ENCODE measurements at places on chromosomes 6 and 20.

- no peak for DNase-seq
These were observed 131.4 kb upstream of the EPHA7 start for GRCh38 chr6:93550551-93551276.

DNA sequence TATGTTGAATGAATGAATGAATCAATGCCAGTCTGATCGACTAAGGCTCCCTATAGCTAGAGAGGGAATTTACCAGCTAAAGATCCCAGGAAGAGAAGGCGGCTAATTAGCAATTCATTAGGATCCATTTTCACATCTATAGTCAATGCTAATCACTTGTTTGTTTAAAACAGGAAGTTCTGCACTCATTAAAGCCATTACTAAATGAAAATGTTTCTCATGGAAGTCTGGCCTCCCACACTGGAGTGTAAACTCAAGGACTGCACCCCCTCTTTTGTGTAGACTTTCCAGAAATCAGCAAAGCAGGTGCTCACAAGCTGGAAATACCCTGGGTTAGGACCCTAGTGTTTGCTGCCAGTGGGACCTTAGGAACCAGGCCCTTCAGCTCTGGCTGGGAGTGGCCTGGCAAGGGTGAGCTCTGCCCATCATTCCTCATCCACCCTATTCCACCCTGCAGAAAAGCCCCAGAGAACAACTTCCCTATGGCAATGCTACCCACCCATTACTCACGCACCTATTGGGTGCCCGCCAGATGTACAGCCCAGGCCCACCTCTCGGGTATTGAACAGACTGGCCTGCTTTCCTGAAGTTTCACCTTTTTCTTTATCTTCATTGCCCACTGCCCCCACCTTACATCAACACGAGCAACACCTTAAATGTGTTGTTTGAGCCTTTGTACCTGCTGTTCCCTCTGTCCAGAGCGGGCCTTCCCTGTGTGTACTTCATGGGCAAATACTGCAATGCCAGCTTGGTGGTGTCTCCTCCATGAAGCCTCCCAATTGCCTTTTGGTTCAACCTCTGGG, 60.8 kb downstream of the TTI1 start:
- no peak for DNase-seq

GRCh38 chr6:37354526-37355384, 972 bp downstream of the RNF8 start:
- peak; percentile 80 for DNase-seq

DNA sequence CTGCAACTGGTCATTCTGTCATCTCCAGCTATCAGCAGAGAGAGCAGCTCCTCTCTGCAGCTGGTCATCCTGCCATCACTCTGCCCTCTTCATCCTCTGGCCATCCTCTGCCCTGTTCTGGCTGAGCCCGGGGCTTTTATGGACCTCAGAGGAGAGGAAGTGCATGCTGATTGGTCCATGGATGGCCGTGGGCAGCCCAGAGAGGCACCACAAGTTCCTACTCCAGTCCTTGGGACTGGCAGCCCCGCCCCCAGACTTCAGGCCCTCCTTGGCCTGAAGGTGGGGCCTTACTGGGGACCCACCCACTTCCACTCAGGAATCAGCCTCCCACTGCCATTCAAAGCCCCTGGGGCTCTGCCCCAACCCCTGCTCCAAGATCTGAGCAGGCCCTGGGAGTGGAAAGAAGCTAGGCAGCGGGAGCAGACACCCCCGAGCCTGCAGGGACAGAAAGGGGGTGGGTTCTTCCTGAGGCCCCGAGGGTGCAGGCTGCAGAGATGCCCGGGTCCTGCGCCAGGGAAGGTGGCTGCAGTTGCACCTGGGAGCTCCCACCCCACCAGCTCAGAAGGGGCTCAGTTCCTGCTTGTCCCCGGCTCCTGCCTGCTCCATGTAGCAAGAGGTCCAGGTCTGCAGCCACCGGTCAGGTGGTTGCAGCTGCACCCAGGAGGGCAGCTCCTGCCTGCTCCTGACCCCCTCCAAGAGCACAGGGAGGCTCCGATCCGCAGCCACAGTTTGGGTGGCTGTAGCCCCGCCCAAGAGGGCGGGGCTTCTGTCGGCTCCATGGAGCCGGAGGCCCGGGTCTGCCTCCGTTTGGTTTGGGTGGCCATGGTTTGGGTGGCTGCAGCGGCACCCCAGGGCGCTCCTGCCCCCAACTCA, 34.1 kb upstream of the HMGA1 start:
- DNase-seq: no peak

DNA sequence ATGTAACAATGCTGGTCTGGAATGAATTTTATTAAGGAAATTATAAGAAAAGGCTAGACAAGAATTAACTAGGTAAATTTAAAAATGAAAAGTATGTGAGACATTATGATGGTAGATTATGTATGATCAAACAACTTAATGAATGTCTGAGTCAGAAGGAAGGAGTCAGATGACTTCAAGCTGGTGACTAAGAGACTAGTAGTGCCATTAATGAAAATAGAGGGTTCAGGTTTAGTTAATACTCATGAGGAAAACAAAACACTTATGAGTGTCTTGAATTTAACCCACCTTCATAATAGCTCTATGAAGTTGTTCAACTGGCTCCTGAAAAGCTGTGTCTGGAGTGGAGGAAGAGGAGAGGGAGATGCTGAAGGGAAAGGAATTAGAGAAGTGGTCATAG, 256.3 kb downstream of the ADGRB3 start:
- no peak for DNase-seq

DNA sequence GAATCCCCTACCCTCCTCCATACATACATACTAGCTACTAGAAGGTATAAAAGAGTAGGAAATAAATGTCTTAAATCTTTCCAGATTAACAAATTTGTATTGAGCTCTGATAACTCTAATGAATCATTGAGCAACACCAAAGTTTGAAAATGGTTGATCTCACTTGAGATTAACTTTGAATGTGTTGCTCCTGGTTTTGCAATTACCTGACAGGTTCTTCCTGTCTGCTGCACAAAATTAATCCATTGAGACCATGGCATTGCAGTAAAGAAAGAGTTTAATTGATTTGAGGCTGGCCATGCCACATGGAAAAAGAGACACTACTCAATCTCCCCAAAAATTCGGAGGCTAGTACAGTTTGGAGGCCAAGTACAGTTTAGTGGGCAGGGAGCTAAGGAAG, 21.3 kb upstream of the EZR start:
- DNase-seq: no peak

DNA sequence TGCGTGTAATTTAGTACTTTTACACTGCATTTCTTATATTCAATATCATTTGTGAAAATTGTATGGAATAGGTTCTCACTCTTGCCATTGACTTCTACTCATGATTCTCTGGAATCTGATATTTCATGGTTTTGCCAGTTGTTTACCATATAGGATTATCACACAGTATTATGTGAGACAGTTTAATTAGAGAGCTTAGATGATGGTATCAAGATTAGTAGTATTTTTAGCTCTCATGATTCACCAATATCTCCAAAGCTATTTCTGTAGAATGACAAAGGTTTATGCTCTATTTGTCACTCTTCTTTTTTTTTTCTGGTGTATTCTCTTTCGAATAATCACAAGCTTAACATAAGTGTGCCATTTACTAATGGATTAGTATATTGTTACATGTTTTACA, 45.9 kb downstream of the EPHA7 start:
- DNase-seq: no peak

DNA sequence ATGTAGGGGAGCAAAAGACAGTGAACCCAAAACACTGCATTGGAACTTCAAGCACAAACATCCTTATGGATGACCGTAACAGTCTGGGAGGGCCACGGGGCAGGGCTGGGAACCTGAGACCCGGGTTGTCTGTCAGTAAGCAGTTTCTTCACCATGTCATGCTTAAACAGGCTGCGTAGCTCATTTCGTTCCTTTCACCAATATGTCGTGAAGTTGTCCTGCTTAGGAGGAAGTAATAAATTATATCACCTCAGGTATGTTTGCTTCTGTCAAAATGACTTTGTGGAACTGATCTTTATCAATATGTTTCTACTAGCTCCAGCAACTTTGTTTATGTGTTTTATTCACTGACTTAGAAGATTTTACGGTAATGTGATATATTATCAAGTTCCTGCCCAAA, 12.4 kb upstream of the MAK start:
- DNase-seq: no peak

DNA sequence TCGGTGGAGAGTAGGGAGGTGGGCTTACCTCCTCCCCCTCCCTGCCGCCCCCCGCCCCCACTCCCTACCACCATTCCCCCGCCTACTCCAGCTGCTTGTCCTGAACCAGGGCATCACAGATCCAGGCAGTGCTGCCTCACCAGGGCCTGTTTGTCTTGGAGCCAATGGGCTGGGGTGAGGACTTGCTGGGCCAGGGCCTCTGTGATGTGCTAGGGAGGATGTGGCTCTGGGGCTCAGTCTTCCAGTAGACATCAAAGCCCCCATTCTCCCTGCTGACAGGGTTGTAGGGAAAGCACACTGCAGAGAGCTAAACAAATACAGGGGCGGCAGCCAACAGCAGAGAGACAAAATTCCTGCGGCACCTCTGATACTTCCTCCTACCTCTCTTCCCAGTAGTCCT, 48.2 kb upstream of the NXT1 start:
- no peak for DNase-seq

- peak; percentile 86 for DNase-seq
These were observed 3.2 kb upstream of the DEF6 start for GRCh38 chr6:35294308-35294945.

GRCh38 chr20:59074456-59074855, 31.9 kb upstream of the PRELID3B start:
- no peak for DNase-seq

DNA sequence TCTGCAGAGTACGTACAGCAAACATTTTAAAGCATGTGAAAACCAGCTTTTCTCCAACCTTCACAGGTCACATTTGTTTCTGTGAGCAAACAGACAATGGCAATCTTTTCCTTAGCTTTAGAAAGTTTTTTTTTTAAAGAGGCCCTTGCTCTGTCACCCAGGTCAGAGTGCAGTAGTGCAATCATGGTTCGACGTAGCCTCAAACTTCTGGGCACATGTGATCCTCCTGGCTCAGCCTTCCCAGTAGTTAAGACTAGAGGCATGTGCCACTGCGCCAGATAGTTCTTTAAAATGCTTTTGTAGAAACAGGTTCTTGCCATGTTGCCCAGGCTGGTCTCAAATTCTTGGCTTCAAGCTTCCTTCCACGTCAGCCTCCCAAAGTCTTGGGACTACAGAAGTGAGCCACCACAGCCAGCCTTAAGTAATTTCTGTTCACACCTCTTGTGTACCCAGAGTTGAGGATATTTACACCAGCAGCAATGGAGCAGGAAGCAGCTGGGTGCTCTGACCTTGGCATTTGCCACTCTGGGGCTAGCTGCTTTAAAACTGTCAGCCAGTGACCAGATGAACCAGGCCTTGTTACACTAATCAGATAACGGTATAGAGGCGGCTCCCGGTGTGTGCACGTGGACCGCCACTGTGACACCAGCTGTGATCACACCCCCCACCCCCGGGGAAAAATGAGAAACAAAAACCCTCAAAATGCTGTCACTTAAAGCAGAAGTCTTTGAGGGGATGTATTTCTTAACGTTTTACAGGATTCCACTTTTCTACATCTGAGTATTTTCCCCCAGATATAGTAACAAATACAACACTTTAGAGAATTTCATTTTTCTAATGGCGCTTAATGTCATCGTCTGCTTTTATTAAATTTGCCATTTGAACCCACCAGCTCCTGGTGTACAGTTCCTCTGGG, 71.3 kb downstream of the AKAP12 start:
- peak; percentile 74 for DNase-seq

- no peak for DNase-seq
These were observed 1420.0 kb upstream of the EYS start for GRCh38 chr6:67127041-67127440.

DNA sequence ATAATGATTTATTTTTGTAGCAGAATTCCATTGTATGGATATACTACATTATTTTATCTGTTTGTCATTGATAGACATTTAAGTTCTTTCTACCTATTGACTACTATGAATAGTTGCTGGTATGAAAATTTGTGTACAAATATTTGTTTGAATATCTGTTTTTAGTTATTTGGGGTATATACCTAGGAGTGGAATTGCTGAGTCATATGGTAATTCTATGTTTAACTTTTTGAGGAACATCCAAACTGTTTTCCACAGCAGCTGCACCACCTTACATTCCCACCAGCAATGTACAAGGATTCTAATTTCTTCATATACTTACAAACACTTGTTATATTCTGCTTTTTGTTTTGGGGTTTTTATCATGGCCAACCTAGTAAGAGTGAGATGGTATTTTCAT, 56.1 kb upstream of the SDHAF4 start:
- no peak for DNase-seq

DNA sequence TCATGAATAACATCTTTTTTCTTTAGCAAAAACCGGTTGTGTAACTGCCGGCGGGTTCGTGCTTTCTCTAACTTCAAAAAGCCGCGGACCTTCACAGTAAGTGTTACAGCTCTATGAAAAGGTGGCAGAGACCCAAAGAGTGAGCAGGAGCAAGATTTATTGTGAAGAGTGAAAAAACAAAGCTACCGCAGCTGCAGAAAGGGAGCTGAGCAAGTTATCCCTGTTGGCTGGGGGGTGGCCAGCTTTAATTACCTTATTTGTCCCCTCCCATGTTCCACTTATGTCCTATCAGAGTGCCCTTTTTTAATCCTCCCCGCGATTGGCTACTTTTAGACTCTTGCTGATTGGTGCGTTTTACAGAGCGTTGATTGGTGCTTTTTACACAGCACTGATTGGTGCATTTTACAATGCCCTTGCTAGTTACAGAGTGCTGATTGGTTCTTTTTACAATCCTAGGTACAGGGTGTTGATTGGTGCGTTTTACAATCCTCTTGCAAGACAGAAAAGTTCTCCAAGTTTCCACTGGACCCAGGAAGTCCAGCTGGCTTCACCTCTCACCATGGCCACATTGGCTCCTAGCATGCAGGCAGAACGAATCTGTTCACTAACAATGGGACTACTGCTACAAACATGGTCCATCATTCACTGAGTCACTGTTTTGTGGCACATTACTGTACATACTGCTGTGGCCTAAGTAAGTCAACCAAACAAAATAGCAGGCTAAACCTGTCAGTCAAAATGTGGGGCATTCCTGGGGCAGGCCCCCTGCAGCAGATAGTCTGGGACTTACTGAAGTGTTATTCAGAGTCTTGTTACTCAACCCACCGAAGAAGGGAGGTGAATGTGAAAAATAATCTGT, 52.8 kb downstream of the MYLIP start:
- no peak for DNase-seq

DNA sequence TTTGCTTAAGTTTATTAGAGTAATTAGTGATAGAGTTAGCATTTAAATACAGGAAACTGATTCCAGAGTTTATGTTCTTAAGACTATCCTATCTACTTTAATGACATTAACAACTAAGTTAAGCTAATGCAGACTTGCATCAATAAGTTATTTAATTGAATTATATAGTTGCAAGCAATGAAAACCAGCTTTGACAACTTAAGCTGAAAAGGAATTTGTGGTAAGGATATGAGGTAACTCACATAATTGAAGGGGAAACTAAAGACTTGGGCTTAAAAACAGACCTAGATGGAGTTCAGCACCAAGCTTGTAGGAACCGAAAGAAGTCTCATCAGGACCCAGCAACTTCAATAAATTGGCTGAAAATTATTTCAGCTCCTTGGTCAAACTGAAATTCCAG, 222.3 kb downstream of the IBTK start:
- DNase-seq: no peak

DNA sequence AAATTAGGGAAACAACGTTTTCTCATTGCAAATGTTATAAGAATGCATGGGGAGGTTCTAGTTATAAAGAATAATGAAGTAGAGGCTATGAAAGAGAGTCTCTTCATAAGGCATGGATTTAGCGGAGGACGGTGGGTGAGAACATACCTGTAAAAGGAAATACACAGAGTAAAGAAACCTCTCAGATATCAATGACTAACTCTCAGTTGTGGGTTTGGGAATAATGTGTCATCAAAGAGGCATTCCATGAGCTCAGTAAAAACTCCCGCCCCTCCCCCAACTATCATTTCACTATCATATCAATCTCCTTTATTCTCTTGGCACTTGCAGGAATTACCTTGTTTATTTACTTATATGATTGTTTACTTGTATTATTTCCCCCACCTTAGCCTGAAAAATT, 695.4 kb downstream of the PTPRT start:
- DNase-seq: no peak
